Right lobe of liver (tissue), 6 donors: ENCODE measurements at places on chromosomes 6 and 20.

- DNase-seq: no peak
These were observed 7.1 kb upstream of the NKX2-2 start for GRCh38 chr20:21520702-21521595.

- DNase-seq: no peak
These were observed 95.0 kb downstream of the AIG1 start for GRCh38 chr6:143155681-143156080.

DNA sequence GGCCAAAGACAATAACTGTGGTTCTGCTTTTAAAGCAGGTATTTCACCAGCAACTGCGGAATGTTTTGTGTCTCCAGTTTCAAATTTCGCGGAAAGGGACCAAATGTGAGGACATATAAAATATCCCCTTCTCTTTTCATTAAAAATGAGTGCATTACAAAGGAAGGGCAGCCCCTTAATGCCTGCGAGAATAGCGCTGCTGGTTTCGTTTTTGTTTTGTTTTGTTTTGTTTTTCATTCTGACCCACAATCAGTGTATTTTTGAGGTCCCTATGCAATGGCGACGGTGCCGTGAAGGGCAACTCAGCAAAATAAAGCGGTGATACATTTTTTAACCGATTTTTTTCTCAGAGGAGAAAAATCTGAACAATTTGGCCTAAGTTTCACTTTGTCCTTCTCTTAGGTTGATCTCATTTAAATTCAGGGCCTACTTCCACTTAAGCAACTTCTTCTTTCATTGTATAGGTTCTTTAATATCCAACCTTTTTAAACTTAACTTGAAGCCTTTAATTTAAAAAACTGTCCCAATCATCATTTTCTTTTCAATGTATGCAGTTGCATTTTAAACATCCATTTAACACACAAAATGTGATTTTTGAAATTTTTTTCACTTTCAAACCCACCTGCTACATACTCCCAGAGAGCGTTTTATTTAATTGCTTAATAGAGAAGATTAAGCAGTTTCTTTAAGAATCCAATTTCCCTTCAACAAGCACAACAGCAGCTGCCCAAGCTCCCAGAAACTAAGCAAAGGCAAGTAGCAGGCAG is 2.9 kb upstream of the HIVEP2 start:
- no peak for DNase-seq

- no peak for DNase-seq
These were observed 57.8 kb upstream of the TAB2 start for GRCh38 chr6:149259753-149260152.
